Epithelial cell of umbilical artery (primary cell): ENCODE measurements at places on chromosomes 16 and 17. TPM values are rescaled to one million over a fixed set of nuclear protein-coding genes. Genes with fewer than 3 reads are reported as not detected.

The IL17C gene
- not detected in 2 replicates for total RNA-seq

The SLC52A1 gene
- under 0.01 TPM in 1 of 2 replicates, not detected in the other for total RNA-seq

The KCTD2 gene
- 10.1 and 13.2 TPM in 2 replicates for total RNA-seq

The KCTD11 gene
- 1.9 and 2.9 TPM in 2 replicates for total RNA-seq

The SLFN14 gene
- total RNA-seq, result not detected in 2 replicates

The RND2 gene
- under 0.01 and 0.46 TPM in 2 replicates for total RNA-seq
